ENCODE measurements at places on chromosomes 1 and 21. TPM values are rescaled to one million over a fixed set of nuclear protein-coding genes. Genes with fewer than 3 reads are reported as not detected.

DNA sequence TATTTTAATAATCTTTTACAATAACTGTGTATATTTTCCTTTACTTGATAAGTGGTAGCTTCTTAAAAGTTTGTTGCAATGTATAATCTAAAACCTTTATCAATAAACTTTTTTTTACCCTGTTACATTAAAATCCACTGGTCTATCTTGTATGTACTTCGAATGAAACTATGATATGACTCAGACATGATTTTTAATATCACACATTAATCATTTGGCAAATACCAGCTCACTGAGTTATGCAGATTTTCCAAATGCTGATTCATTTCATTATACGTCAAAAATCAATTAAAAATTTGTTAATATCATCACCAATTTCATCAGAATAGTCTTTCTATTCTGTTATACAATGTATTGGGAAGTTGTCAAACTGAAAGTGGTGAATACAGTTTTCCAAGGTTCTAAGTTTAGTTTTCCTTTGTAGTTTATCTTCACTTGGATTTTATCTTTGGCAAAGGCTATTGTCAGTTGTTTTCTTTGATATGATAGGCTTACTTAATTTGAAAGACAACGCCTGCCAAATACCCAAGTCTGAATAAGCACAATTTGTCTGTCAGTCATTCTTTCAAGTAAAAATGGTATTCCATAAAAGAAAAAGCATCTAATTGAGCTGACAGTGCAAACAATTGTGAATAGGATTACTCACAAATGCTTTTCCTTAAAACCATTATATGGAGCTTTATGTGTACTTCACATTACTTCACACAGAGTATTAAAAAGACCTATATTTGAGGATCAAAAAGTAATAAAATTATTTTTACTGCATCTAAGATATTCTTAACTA lies 127.0 kb downstream of the NME7 start:
- no peak for DNase-seq

DNA sequence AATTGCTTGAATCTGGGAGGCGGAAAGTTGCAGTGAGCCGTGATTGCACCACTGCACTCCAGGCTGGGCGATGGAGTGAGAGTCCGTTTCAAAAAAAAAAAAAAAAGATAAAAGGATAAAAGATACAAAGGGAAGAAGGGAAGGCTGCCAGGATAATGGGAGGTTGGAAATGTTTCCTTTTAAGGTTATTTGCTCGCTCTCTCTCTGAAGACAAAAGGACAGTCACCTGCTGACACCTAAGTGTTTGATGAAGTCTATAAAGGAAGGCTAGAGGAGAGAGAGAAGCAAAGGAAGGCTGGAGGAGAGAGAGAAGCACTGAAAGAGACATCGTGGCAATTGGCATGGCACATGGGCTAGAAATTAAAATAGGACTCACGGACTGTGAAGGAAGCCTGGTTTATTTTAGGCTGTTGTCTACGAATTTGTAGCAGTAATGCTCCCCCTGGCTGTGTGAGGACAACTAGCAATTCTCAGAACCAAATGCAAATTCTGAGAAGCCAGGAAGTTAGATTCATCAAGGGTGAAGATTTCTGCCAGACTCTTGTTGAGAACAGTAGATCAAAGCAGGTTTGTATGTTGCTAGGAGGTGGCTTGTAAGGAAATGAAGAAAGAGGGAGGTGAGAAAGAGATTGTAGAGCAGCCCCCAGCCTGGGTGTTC lies 154.2 kb downstream of the ZP4 start:
- DNase-seq: no peak

The TP73 gene
- total RNA-seq: 4.9 TPM

DNA sequence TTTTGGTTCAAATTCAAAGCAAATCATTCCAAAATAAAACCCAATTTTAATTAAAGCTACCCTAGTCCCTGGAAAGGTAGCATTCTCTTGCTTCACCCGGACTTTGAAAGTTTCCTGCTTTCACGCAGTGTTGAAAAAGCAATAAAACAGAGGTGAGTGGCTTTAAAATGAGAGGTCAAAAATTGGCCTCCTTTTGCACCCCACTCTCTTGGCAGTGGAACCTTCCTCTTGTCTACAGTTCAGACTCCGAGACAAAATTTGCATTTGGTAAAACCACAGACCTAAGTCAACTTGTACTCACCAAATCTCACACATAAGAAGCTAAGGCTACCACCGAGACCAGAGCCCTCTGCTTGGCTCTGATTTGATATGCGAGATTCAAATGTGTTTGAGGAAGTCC lies 252.7 kb downstream of the TTLL7 start:
- DNase-seq: no peak

GRCh38 chr1:225544924-225545323 lies 108.0 kb downstream of the ENAH start:
- no peak for DNase-seq

The GPR3 gene
- not detected for total RNA-seq

The SELENBP1 gene
- 6.3 TPM for total RNA-seq

DNA sequence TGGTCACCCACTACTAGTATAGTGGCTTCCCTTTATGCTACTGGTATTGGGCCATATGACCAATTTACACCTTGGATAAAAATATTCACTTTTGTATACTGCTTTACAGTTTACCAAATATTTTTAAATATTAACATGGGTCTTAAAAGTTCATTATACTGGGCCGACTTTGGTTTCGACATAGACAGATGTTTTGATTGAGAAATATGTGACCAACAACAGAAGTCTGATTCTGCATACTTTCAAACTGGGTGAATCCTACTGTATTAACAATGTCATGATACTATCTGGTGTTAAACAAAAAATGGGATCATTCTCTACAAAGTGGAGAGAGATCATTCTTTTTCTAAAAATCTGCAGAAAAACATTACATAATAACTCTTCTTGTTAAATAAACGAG lies 134.8 kb downstream of the AKT3 start:
- no peak for DNase-seq

The HCN3 gene
- total RNA-seq: 3.0 TPM

GRCh38 chr1:220487297-220487820 lies 40.6 kb upstream of the MARK1 start:
- DNase-seq: no peak

The FNDC10 gene
- total RNA-seq: 15.6 TPM

DNA sequence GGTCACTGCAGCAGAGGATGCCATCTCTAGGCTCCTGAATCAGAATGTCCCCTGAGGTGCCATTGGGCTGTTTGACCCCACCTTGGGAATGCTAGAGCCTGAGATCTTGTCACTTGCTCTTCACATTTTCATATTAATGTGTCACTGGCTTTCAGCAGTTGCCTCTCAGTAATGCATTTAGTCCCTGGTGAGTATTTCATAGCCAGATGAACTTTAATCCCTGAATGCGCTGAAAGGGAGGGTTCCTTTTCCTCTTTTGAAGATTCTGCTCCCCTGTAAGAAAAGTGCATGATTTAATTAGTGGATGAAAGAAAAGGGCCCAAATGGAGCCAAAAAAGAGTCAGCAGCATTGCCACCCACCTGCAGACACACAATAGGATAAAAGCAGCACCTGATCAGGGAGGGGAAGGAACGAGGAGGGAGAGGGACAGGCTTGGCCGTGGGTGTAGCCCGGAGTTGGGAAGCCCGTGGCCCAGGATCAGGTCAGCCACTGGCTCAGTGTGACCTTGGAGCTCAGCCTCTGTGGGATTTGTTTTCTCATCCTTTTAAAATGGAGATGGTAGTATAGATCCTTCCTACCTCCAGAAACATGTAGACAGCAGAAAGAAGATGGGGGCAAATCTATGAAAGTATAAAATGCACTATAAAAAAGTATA lies 31.1 kb downstream of the ROR1 start:
- DNase-seq: no peak

DNA sequence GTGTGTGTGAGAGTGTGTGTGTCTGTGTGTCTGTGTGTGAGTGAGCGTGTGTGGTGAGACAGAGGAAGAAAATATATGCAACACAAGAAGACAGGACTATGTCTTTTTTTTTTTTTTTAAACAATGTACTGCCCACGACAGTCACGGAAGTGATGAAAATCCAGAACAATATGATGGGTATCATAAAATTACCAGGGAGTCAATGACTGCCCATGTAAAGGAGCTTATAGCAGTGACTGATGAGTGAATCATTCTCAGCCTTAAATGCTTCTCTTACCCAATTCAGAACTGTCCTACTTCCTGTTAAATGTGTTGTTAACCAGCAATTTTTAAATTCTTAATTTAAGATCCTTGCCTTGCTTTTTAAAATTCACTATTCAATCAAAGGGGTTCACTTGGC lies 46.6 kb downstream of the RGS7 start:
- DNase-seq: no peak

DNA sequence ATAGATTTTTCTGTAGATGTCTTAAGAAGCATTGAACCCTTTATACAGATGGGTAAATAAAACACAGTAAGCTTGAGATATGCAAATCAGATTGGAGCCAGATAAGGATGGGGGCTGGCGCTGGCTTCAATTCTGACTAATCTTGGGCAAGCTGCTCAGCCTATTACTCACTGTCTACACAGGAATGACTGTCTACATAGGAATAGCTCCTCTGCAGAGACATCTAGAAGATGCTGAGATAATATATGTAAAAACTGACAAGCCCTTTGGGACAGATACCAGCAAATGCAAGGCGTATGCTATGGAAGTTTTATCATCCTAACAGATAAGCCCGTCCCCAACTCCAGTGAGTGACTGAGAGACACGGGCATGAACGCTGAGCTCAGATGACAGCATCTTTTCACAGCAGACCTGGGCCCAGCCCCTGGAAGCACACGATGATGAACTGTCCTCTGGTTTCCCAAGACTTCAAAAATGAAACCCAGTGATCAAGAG lies 1.7 kb downstream of the CLDN14 start:
- no peak for DNase-seq

The CYP4A22 gene
- not detected for total RNA-seq

GRCh38 chr1:54405898-54406293 lies 298 bp downstream of the SSBP3 start:
- DNase-seq: no peak

The PHGDH gene
- total RNA-seq: 34.5 TPM

GRCh38 chr21:27555996-27556395 lies 589.1 kb upstream of the ADAMTS5 start:
- DNase-seq: no peak

GRCh38 chr1:10941891-10942541 lies 70.4 kb upstream of the TARDBP start:
- no peak for DNase-seq

The TRAF3IP3 gene
- total RNA-seq: 1.2 TPM

DNA sequence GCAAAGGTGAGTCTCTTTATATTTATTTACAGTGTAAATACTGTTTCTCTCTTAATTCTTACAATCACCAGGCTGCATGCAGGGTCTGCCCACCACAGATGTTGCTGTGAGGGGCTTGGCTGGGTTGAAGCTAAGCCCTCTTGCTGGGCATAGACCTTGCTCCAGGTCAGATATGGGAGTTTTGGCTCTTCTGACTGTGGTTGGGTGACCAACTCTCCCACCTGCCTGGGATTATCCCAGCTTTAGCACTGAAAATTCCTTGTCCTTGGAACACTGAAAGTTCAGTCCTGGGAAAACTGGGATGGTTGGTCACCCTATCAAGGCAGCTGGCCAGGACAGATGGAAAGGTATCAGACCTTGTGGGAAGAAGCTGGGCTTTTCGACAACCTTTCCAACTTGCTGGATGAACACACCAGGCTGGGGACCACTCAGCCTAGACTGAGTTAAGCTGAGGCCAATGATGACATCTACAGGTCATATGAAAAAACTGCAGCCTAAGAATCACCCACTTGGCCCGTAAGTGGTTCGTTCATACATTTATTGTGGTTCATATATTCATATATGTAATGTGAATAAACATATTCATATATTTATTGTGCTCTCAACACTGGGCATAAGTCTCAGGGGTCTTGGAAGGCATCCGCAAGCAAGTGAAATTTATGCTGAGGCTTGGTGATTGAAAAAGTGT lies 26.6 kb upstream of the HPDL start:
- DNase-seq: no peak

GRCh38 chr1:155007251-155007828 lies 4.7 kb downstream of the ZBTB7B start:
- DNase-seq: no peak

DNA sequence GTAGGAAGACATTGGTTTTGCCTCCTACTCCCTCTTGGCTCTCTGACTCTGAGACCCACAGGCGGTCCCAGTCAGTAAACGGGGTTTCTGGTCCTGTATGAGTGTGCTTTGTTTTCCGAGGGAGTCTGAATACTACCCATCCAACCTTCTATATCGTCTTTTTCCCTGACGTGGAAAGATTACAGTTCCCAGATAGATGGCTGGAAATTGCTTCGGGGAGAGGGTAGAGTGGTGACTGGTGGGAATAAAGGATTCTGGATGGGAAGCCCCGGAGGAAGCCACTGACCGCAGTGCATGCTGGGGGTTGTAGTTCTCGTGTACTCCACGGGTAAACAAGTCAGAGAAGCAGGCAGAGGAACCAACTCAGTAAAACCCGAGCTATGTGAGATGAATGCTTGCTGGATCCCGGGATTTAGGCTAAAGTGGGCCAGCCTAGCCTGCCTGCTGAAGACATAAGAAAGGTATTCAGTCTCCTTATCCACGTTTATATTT lies 66.2 kb upstream of the IRF2BP2 start:
- no peak for DNase-seq

DNA sequence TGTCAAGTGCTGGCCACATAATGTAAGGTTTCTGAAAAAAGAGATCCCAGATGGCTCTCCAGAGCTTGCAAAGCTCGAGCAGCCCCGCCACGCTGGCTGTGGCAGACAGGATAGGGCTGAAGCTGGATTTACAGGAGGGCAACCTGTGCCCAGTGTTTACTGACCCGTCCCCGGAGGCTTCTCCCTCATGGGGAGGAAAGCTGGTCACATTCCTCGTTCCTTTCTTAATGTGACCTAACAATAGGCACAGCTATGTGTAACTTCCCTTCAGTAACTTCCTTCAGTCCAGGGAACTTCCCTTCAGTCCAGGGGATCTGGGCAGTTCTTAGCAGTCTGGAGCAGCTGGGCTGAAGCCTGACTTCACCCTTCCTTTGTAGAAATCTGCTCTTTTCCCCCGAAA lies 7.7 kb downstream of the SLFNL1 start:
- DNase-seq: no peak

The ANXA9 gene
- total RNA-seq: 5.3 TPM

The GJB5 gene
- total RNA-seq: 91.7 TPM

DNA sequence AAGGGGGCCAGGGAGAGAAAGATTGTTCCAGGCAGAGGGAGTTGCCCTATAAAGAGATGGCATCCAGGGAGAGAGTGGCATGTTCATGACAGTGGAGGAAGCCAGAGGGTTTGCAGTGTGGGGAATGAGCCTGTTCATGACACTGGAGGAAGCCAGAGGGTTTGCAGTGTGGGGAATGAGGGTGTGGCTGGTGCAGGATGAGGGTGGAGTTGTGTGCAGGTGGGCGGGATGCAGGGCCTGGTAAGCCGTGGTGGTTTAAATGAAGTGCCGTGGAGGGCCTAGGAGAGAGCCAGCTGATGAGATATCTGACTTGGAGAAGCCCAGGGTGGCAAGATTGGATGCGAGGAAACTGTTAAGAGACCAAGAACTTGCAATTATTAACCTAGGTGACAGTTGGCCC lies 131.8 kb downstream of the CAMTA1 start:
- DNase-seq: no peak

- no peak for DNase-seq
These were observed 30.3 kb upstream of the PPP2R5A start for GRCh38 chr1:212254853-212255363.

- no peak for DNase-seq
These were observed 859 bp upstream of the ERMAP start for GRCh38 chr1:42815941-42816584.

The LIN28A gene
- not detected for total RNA-seq

GRCh38 chr1:208866386-208866955 lies 622.3 kb upstream of the PLXNA2 start:
- DNase-seq: no peak

Measured in esophagus squamous epithelium (tissue), 5 donors.